Activated CD8-positive, alpha-beta T cell treated with anti-CD3 and anti-CD28 coated beads, Interleukin-2, amount 10 ng/mL, durations not matched to agents 7 days and 5 days (primary cell): ENCODE measurements at places on chromosomes 3 and 15. TPM values are rescaled to one million over a fixed set of nuclear protein-coding genes. Genes with fewer than 3 reads are reported as not detected.

The FAM174B gene
- total RNA-seq: 3.3 TPM

The C3orf20 gene
- 0.11 TPM for total RNA-seq

The CD200R1L gene
- total RNA-seq: not detected

The RAB6B gene
- total RNA-seq: 1.2 TPM

The TGM5 gene
- total RNA-seq: 0.31 TPM

The LTF gene
- not detected for total RNA-seq

The ILDR1 gene
- total RNA-seq: 0.16 TPM

The CIB1 gene
- 102 TPM for total RNA-seq

The NR2E3 gene
- total RNA-seq: not detected

The DAZL gene
- not detected for total RNA-seq

The EAF2 gene
- total RNA-seq: 13.1 TPM

The KBTBD8 gene
- total RNA-seq: 10.8 TPM

The UCN2 gene
- total RNA-seq: not detected

The COPS2 gene
- 56.8 TPM for total RNA-seq

The SNURF gene
- 10.3 TPM for total RNA-seq

The ULK4 gene
- total RNA-seq: 12.3 TPM

The SLC22A14 gene
- not detected for total RNA-seq

The SCG5 gene
- total RNA-seq: 3.0 TPM

The CPNE9 gene
- not detected for total RNA-seq

The LRRC3B gene
- not detected for total RNA-seq

The MORC1 gene
- not detected for total RNA-seq

The APH1B gene
- 10.1 TPM for total RNA-seq

The SLC27A2 gene
- 11.6 TPM for total RNA-seq

The CCDC13 gene
- total RNA-seq: not detected

The ETV5 gene
- total RNA-seq: 0.52 TPM

The CHRNA5 gene
- 2.1 TPM for total RNA-seq

The HDAC11 gene
- total RNA-seq: 0.99 TPM

The MB21D2 gene
- 7.2 TPM for total RNA-seq

The NOX5 gene
- total RNA-seq: not detected

The TICRR gene
- 36.9 TPM for total RNA-seq

The RPP25 gene
- total RNA-seq: 6.5 TPM

The SLC9C1 gene
- not detected for total RNA-seq

The SRP14 gene
- 178 TPM for total RNA-seq

The SLC51B gene
- total RNA-seq: not detected

The CFAP92 gene
- total RNA-seq: 0.18 TPM

The CFAP44 gene
- 4.1 TPM for total RNA-seq

The ZNF592 gene
- 36.5 TPM for total RNA-seq

The TLE3 gene
- total RNA-seq: 64.0 TPM

The NAALADL2 gene
- 0.47 TPM for total RNA-seq

The STAG1 gene
- 38.7 TPM for total RNA-seq

The LMOD3 gene
- total RNA-seq: not detected

The P2RY13 gene
- total RNA-seq: not detected

The SAMMSON gene
- not detected for total RNA-seq

The LIPH gene
- not detected for total RNA-seq

The NANOGP8 gene
- total RNA-seq: not detected

The TRPC1 gene
- 0.45 TPM for total RNA-seq

The STRIT1 gene
- total RNA-seq: not detected

The PAQR5 gene
- total RNA-seq: not detected
